ENCODE measurements at places on chromosomes 3 and 15.

- no peak for DNase-seq
Observed at GRCh38 chr3:159882367-159882766, 106.3 kb upstream of the IL12A start.

DNA sequence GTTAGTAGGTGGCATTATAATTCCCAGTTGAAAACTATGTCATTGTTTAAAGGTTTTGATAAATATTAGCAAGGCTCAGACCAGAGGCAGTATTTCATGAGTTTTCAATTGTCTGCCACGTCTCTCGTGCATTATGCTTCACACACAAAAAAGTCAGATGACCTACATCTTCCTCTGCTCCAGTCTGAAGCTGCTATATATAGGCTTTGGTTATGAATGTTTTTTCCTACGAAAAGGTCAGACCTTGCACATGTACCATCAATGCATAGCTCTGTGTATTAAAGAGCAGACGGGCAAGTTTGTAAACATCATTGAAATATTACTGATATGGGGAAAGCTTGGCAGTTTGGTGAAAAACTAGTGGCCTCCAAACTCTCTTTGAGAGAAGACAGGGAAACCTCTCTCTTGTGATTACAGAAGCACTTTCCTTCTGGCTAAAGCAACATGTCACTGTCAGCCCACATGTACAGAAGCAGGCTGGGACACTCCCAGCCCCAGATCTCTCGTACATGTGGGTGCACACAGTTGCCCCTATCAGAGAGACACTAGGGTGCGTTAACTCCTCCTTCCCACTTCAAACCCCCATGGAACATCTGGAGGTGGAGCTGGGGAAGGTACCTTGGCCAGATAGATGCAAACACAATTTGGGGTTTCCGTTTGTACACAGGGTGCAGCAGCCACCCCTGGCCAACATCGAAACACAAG lies 184.0 kb upstream of the BCL6 start:
- DNase-seq, result no peak

GRCh38 chr15:53875711-53876110 lies 102.5 kb upstream of the UNC13C start:
- no peak for DNase-seq

DNA sequence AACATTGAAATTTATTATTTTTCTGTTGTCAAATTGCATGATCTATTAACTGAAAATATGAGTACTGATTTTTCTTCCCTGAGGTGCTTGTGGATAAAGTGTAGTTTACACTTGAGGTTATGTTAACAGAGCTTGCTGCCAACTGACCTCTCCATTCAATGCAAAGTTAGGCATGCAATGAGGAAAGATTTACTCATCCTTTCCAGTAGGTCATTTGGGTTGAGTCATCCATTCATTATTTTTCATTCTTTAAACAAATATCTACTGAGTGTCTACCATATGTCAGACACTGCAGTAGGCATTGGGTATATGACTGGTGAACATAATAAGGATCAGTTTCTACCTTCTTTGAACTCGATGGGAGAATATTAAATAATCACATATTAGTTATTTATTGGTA lies 604.1 kb downstream of the EDEM1 start:
- DNase-seq, result no peak

DNA sequence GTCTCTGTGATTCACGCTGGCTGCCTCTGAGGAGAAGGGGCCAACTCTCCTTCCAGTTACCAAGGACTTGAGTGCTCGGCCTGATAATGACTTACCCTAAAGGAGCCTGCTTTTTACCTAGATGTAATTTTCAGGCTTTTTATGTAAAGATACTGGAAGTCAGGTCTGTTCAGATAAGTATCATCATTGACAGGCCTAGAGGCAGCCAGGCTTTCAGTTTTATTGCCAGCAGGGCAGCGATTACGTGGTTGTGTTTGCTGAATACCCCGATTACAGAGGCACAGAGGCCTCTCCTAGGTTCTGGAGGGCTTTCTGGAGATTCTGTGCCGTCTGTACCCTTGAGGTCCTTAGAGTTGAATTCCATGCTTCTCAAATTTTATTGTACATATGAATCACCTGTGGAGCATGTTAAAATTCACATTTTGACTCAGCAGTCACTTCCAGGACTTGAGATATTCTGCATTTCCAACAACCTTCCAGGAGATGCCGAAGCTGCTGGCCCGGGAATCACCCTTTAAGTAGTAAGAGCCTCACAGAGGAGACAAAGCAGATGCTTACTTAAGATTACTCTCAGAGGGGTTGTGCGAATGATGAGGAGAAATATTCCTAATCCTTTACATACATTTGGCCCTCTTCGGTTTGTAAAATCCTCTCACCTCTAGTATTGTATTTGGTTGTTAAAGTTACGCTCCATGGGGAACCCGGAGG lies 160.1 kb upstream of the BHLHE40 start:
- DNase-seq, result no peak

DNA sequence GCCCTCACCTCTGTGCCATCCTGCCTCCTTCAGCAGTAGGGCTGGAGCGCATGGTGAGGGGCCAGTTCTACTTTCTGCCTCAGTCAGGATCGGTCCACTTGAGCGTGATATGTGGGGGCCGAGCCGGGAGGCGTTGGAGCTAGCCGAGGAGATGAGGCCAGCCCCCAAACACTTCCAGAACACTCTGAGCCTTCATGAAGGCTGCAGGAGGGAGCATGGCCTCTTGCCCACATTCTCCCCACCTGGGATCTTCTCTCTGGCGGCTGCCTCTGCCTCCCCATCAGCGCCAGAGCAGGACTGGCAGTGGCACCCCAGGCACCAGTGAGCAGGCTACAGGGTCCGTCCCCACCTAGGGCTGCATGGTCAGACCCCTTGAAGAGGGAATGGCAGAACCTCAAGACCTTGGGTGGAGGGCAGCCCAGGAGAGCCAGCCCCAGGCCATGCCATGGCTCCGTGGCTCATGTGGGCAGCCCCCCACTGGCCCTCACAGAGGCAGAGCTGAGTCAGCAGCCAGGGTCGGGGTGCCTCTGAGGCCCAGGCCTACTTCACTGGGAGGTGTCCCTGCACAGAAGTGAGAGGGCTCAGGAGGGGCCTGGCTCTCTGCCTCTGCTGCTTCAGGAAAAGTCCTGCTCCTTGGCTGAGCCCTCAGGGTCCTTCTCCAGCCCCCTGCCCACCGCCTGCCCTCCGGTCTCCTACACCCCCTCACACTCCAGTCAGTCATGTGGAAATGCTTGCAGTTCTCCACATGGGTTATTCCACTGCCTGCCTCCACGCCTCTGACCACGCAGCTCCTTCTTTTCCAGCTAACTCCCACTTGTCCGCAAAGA lies 28.1 kb upstream of the CYP11A1 start:
- DNase-seq, result no peak

GRCh38 chr3:162166543-162166942 lies 669.9 kb downstream of the OTOL1 start:
- no peak for DNase-seq

DNA sequence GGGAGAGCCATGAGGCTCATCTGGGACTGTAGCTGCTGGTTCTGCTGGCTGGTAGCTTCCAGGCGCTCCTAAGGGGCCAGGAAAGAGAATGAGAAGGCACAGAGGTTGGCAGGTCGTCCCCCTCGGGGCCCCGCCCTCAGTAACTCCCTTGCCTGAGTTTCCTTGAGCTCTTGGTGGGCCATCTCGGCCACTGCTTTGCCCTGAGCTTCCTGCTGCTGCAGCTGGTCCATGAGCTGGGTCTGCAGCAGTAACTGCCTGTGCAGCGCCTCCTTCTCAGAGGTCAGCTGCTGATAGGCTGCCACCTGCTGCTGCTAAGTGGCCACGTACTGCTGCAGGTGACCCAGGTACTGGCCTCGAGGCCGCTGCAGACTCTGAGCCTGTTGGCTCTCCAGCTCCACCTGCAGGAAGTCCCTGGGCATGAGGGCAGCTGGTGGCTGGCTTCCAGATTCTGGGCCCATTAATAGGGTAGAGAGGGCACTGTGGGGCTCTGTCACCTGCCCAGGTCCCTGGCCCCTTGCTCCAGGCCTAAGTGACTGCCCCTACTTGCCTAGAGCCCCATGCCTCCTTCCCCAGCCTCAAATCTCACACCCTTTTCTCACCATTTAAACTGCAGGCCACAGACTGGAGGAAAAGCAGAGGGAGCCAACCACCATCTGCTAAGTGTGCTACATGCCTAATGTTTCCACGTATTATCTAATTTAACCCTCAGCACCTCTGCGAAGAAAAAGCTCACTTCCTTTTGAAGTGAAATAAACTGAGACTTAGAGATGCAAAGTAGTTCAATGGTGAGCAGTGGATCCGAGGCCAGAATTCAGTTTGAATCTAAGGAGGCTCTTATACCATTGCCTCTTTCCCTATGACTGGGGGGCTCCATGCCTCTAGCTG lies 10.8 kb upstream of the VPS33B start:
- DNase-seq, result peak; percentile 19

DNA sequence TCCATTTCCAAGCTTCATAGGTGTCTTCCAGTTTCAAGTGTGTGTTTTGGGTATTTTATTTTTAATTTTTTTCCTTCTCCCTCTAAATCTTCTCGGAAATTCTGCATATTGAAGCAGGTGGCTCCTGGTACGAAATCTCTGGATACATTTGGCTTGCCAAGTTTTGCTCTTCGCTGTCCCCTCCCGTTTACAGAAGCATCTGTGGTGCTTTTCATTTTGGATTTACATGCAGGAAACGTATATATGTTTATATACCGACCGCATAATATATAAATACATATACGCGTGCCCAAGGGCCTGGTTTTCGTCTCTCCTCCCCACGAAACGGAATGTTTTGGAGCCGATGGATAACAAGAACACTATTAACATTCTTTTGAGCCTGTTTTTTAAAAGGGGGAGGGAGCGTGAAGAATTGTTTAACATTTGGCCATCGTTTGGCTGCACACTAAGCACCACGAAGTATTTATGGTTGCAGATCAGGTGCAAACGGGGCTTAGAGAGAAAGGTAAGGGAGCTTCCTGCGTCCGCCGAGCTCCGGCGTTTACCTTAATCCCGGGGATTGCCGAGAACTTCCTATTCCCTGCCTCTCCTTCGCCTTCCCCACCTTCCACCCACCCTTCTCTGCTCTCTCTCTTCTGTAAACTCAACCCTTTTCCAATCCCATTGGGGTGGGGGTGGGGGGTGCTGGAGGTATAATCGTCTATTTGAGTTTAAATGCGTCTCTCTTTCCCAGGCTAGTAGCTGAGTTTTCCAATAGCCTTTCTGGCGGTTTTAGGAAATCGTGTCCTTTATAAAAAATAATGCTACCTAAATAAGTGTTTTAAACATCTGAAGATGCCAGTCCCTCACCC lies 1.1 kb upstream of the NLGN1 start:
- no peak for DNase-seq

GRCh38 chr3:117543521-117543920 lies 833.9 kb downstream of the TUSC7 start:
- no peak for DNase-seq

DNA sequence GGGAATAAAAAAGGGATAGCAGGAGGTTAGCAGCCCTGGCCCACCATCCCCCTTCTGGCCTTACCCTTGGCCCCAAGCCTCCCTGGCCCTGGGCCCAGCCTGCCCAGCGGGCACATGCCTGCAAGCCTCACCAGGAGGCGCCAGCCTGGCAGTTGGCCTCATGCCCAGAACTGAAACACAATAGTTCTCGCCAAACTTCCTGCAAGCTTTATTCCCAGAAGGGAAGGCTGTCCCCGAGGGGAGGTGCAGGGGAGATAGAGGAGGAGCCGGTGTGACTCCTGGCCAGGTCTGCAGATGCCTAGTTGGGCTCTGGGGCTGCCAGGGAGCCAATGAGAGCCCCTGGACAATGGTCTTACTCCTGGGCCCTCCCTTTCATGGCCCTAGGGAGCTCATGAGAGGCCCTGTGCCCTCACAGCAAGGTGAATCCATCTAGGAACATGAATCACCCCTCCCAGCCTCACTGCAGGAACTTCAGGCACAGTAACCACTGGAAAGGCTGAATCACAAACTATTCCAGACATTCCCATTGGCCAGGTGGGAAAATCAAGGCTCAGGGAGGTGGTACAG lies 4.0 kb downstream of the CCDC33 start:
- DNase-seq, result no peak

- DNase-seq, result no peak
Observed at GRCh38 chr3:74883690-74884089, 269.2 kb upstream of the CNTN3 start.

Data from stimulated activated CD4-positive, alpha-beta T cell treated with anti-CD3 and anti-CD28 coated beads, Interleukin-2, amount 100 ng/mL, for 4 hours (primary cell).